ENCODE measurements at places on chromosomes 5 and 9. TPM values are rescaled to one million over a fixed set of nuclear protein-coding genes. Genes with fewer than 3 reads are reported as not detected.

DNA sequence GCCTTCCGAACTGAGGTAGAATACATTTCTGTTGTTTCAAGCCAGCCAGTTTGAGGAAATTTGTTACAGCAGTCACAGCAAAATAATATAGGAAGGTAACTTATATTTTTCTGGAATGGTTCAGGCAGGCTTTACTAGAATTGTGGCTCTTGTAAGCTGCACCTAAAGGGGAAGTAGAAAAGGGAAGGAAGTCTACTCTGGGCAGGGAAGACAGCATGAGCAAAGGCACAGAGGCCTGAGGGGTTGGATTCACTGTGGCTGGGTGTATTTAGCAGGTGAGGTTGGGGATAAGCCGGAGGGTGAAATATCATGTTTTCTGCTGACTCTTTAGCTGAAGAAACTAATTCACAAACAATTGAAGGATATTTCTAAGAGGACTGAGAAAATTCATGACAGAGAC lies 183.5 kb downstream of the GAS1 start:
- no peaks in the 10 kb centered on the region for H3K4me1 ChIP-seq
- no peak overlapping the region for H3K27ac ChIP-seq
- no peak for DNase-seq
- no peaks in the 10 kb centered on the region for H3K27me3 ChIP-seq
- H3K36me3 ChIP-seq, result no peaks in the 10 kb centered on the region

DNA sequence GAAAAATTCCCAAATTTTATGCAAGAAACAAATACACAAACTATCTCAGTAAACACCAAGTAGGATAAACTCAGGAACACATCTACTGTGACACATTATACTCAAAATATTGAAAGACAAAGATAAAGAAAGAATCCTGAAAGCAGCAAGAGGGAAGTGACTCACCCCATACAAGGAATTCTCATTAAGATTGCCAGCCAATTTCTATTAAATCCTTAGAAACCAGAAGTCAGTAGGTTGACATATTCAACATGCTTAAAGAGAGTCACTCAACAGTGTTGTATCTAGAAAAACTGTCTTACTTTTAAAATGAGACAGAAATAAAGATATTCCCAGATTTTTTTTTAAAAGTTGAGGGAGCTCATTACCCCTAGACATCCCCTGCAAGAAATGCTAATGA lies 15.5 kb downstream of the SPATA31E1 start:
- no peaks in the 10 kb centered on the region for H3K36me3 ChIP-seq
- no peak for DNase-seq
- no peak overlapping the region for H3K4me3 ChIP-seq
- H3K27me3 ChIP-seq, result no peaks in the 10 kb centered on the region
- H3K4me1 ChIP-seq, result no peaks in the 10 kb centered on the region

- H3K36me3 ChIP-seq, result no peaks in the 10 kb centered on the region
- DNase-seq, result no peak
- H3K4me3 ChIP-seq, result no peak overlapping the region
- H3K27ac ChIP-seq, result no peak overlapping the region
These were observed 24.8 kb upstream of the PDCD1LG2 start for GRCh38 chr9:5485378-5486085.

DNA sequence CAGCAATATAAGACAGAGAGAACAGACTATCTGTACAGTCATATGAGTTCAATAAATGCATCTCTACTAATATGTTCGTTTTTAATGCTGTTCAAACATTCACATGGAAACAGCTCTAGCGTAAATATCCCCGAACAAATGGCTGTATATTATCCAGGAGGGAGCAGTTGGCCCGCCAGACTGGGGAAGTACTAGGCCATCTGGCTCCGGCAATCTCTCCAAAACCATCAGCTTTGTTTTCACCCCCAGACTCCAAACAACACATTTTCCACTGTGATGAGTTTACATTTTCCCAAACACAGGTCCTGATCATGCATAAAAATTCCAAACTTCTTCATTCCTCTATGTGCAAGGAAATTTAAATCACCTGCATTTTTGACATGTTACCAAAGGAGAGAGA lies 8.7 kb downstream of the EBF1 start:
- H3K27ac ChIP-seq, result no peak overlapping the region
- H3K36me3 ChIP-seq, result no peaks in the 10 kb centered on the region
- H3K4me3 ChIP-seq, result no peak overlapping the region
- DNase-seq, result no peak

The STPG3 gene
- total RNA-seq, result not detected

Measured in endodermal cell (in vitro differentiated cells).